ENCODE measurements at places on chromosomes 7 and 10. TPM values are rescaled to one million over a fixed set of nuclear protein-coding genes. Genes with fewer than 3 reads are reported as not detected.

Gene WDR86
- not detected for total RNA-seq

Gene APBB1IP
- total RNA-seq, result not detected

Gene ADAM8
- total RNA-seq, result 113 TPM

Gene TACR2
- total RNA-seq, result not detected

Gene SPDYE2B
- not detected for total RNA-seq

Gene KCNIP2
- 1.5 TPM for total RNA-seq

Gene ASAH2
- total RNA-seq, result 14.0 TPM

- peak; percentile 3 for DNase-seq
These were observed 175.2 kb downstream of the TPST1 start for GRCh38 chr7:66380272-66380888.

DNA sequence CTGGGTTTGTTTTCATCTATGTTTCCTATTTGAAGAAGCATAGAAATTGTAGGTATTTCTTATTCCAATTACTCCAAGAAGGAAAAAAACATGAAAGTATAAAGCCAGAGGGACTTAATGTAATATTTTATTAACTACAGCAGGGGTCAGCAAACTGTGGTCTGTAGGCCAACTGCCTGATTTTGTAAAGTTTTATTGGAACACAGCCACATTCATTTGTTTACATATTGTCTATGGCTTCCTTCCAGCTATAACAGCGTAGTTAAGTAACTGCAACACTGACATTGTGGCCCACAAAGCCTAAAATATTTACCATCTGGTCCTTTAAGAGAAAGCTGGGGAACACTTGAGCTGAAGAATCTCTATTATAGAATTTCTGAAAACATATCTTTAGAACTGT, 306.2 kb downstream of the BICC1 start:
- peak; percentile 97 for DNase-seq

DNA sequence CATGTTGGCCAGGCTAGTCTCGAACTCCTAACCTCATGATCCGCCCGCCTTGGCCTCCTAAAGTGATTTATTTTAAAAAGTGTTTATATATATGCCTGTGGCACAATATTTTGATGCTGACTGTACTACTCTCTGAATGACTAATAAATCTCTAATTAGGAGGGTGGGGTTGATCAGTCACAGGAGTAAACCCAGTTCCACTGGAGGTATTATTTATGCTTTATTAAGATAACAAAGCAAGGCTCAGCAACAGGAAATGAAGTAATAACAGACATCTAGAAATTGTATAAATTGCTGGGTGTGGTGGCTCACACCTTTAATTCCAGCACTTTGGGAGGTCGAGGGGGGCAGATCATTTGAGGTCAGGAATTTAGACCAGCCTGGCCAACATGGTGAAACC, 26.0 kb upstream of the MCU start:
- DNase-seq, result peak; percentile 57

- DNase-seq, result no peak
These were observed 498.7 kb upstream of the MKI67 start for GRCh38 chr10:128624656-128625530.

DNA sequence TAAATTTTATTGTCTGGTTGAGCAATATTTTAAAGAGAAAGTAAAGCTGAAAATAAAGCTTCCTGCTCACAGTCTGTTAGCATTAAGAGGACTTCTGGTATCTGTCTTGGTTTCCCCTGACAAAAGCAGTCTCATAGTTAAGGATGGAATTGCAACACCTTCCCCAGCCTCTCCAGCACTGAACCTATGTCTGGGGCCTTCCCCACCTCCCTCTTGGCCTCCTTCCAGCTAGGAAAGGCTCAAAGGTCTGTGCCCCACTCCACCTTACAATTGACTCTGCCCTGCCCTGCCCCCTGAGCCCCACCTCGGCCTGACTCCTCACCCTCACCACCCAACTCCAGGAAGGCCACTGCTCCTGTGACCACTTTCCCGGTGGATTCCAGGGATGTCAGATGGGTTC, 33.2 kb downstream of the COL17A1 start:
- no peak for DNase-seq

DNA sequence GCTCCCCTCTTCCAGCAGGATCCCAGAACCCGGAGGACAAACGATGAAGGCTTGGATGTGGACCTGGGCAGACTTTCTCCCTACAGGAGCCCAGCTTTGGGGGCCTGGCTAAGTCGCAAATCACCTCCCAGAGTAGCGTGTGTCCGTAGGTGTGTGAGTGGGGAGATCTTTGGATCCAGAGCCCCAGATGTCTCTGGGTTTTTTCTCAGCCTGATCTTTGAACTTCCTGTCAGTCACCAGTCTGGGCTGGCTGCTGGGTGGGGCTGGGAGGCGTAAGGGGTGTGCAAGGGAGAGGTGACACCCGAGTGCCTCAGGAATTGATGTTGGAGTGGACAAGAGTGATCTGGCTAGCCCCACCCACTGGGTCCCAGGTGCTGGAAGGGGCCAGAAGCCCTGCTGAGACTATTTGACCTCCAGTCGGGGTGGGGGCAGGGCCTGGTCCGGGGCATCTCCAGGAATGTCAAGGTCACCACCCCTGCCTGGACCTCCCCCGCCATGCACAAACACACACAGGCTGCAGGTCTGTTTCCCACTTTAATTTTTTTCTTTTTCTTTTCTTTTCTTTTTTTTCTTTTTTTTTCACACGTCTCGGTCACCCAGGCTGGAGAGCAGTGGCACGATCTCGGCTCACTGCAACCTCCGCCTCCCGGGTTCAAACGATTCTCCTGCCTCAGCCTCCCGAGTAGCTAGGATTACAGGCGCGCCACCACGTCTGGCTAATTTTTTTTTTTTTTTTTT, at the start of gene MOGAT3:
MOGAT3 (minus strand) TSS at position 175 of the 738 bp plus-strand sequence. CDS start 182 bp downstream, outside the sequence.
- no peak for DNase-seq

- no peak for DNase-seq
These were observed 192.4 kb downstream of the MAD1L1 start for GRCh38 chr7:2040201-2040892.

DNA sequence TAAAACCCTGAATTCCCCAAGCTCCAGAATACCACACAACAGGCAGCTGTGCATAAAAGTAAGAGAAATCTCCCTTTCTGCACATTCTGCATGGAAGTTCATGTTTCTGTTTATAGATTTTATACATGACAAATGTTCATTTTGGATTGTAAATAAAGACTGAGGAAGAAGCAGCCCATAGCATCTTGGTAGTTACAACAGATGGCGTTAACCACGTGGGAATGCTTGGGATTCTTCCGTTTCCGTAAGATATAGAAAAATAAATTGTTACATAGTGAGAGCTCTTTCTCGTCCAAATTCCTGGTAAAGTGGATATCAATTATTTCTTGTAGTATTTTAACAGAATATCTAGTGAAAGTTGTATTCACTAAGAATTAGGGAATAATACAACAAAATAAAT, 1016.5 kb downstream of the GRM8 start:
- DNase-seq, result no peak

- DNase-seq, result no peak
These were observed 20.6 kb downstream of the CALML5 start for GRCh38 chr10:5478694-5479305.

- DNase-seq, result no peak
These were observed 129.7 kb upstream of the PPP2R2D start for GRCh38 chr10:131770946-131771633.

- DNase-seq, result no peak
These were observed 201.2 kb downstream of the TCF7L2 start for GRCh38 chr10:113151190-113151666.

GRCh38 chr10:30285970-30286369, 63.1 kb downstream of the MTPAP start:
- DNase-seq, result no peak
